ENCODE measurements at places on chromosomes 7 and 10.

DNA sequence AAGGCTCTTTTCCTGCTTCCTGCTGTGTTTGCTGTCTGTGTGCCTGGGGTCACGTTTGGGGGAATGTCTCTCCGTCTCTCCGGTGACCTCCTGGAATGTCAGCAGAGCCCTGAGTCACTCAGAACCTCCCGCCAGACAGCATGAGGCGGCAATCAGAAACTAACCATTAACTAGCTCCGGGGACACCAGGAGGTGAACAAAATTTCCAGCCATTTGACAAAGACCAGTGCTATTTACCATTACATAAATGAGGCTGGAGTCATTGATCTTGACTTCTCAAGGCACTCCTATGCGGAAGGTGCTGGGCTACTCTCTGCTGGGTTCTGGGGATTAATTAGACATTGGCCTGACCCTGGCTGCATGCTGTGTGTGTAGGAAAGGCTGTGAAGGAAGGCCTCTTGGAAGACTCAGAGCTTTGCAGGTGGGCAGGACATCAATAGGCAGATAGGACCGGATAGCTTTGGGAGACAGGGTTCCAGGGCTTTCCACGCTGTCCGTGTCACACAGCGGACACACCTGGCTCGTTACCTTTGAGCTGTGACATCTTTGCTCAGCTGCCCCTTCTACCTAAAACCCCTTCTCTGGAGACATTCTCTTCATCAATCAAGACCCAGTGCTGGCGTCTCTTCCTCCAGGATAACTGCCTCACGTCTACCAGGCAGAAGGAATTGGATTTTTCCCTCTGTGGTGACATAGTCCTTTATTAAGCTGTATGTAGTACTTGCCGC is 77.0 kb downstream of the PFKFB3 start:
- no peak for DNase-seq

DNA sequence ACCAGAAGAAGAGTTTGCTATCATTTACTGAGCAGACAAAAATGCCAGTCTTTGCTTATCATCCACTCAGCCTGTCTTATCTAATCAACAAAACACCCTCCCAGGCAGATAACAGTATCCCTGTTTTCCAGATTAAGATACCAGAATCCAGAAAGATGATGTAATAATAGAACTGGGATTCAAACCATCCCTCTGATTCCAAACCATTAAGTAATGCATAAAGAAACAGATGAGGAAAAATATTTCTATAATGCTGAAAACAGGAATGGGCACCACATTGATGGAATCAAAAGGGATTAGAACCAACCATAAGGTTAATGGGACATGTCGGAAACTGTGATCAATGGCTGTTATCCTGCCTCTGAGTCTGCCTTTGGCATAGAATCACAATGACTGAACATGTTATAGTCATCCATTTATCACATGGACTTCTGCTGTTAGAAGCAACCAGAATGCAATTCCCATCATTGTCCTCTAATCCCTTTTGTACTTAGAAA is 92.1 kb upstream of the RSU1 start:
- no peak for DNase-seq

GRCh38 chr7:55075464-55076021 is 56.7 kb downstream of the EGFR start:
- DNase-seq, result no peak

GRCh38 chr10:23046027-23046426 is 49.4 kb upstream of the MSRB2 start:
- DNase-seq, result no peak

DNA sequence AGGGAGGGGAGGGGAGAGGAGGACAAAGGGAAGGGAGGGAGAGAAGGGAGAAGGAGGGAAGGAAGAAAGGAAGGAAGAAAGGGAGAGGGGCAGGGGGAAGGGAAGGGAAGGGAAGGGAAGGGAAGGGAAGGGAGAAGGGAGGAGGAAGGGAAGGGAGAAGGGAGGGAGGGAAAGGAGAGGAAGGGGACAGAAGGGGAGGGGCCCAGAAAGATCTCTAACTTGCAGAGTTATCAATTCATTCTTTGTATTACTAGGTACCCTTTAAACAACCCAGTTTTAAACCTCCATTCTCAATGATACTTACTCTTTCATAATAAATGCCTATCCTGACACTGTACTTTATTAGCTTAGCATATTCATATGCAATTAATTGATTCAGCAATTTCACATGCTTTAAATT is 192.0 kb downstream of the ELMO1 start:
- no peak for DNase-seq

DNA sequence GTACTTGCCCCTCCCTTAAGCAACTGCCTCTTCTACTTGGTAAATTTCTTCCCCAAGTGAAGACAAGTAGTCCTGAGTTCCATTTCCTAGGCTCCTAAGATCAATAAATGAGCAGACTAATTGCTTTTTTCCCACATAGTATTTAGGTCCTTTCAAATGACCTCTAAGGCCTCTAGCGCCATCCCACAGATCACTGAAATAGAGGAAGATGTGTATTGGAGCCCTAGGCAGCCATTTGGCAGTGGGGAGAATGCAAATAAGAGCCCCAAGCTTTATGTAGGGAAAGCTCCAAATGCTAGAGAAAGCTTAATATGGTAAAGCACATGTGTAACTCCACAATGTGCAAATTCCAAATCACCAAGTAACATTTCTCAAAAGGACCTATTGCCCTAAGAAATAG is 316.5 kb upstream of the PHF14 start:
- no peak for DNase-seq

GRCh38 chr7:102412548-102412947 is 16.4 kb downstream of the PRKRIP1 start:
- no peak for DNase-seq

GRCh38 chr7:80082213-80082612 is 52.4 kb upstream of the GNAI1 start:
- no peak for DNase-seq

DNA sequence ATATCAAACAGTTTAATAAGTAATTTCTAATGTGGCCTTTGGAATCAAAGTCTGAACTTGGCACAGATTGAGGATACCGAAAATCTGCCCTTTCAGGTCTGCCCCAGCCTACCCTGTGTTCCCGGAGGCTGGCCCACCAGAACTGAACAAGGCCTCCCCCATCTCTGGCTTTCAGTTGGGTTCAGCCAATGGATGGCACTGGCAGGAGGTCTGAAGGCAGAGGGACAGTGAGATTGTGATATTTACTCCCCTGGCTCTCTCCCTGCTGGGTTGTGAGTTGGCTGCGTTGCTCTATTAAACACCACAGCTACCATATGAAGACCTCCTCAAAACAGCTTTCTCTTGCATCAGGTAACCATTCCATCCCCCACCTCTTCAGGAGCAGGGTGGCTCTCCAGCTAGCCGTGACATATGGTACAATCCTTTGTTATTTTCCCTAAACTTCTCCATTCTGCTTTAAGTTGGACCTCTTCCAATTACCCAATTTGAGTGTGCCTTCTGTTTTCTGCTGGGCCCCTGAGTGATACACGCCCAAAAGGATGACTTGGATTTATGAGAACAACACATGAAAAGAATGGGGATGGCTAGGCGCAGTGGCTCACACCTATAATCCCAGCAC is 28.1 kb downstream of the DNMBP start:
- DNase-seq, result no peak

DNA sequence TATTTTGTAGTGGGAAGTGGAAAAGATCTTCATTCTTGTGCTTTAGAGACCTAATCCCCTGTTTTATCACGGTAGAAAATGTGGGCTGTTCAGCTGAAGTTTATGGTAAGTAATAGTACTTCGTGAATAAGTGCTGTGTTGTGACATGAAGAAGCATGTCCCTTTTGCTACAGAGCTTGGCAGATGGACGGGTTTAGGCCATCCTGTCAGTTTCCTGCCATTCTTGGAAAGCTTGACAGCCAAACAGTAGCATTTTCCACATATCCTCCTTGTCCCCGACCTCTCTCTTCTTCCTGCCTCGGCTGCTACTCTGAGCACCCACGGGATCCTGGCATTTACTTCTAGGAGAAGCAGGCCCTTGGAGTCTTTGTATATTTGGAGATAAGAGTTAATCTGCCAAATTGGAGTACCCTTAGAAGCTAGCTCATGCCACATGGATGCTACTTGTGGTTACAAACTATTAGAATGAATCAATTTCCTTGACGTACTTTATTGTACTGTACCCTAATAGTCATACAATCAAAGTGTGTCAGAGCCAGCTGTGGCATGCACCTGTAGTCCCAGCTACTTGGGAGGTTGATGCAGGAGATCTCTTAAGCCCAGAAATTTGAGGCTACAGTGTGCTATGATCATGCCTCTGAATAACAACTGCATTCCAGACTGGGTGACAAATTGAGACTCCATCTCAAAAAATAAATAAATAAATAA is 39.2 kb downstream of the PNLIPRP3 start:
- no peak for DNase-seq

DNA sequence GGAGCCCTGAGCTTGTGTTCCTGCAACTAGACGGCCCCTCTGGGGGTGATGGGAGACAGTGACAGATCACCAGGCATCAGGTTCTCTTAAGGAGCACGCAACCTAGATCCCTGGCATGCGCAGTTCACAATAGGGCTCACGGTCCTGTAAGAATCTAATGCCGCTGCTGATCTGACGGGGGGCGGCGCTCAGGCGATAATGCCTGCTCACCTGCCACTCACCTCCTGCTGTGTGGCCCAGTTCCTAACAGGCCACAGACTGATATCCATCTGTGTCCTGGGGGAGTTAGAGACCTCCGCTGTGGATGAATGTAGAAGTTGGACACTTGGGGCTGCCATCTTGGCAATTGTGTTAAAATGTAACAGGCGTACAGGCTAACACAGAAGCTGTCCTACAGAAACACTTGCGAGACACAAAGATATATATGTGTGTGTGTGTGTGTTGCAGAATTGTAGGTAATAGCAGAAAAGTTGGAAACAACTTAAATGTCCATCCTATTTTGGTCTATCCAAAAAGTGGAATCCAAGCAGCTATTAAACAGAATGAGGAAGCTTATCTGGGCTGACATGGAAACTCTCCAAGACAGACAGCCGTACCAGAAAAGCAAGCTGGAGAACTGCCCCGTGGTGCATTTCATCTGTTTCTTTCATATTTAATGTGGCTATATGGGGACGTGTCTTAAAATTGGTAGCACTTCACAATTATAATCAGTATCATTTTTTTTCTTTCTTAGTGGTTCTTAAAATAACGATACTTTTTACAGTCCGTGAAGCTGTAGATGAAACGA is 82.8 kb downstream of the MKI67 start:
- DNase-seq, result no peak

DNA sequence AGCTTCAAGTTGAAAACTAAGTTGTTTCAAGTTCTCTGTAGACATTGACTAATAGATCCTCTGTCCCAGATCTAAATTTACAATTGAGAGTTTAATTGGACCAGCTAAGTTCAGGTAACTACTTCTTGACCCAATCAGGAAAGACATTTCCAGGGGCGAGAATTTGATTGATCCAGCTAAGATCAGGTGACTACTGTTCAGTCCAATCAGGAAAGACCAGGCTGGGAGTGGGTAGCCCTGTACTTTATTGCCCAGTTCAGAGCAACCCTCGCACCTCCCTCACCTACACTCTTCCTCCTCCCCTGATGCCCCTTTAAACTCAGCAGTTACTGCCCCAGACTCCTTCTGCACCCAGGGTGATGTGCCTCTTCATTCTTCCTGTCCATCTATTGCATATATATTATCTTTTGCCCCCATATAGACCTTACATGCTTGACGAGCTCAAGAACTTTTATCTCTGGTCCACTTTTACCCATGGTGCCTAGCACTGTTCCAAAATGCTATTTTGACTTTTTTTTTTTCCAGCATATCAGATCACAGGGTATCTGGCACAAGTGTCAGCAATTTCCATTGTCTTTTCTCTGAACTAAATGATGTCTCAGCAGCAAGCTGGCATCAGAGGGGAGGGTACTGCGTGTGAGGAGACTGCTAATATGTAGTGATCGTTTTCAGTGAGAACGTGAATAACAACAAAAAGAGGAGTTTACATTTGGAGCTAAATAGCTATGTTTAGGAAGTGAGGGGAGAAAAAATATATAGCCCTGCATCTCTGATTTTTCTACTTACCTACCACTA is 169.4 kb downstream of the KIAA1217 start:
- DNase-seq, result no peak

DNA sequence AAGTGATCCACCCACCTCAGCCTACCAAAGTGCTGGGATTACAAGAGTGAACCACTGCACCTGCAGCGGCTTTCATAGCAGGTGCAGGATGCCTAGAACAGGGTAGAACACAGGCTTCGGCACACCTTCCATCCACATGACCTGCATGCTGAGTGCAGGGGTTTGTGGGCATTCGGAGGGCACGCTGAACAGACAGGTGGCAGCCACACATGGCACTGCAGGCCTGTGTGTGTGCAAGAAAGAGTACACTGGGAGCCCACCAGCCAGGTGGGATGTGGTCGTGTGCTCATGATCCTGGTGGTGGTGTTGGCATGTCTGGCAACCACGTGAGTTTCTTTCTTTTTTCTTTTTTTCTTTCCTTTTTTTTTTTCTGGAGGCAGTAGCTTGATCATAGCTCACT is 38.4 kb downstream of the GRID2IP start:
- no peak for DNase-seq

- no peak for DNase-seq
Observed at GRCh38 chr10:6929148-6929830, 349.2 kb upstream of the PRKCQ start.

- no peak for DNase-seq
Observed at GRCh38 chr7:37191797-37192196, 256.9 kb downstream of the ELMO1 start.

- no peak for DNase-seq
Observed at GRCh38 chr10:19937989-19938388, 121.8 kb downstream of the PLXDC2 start.

GRCh38 chr7:36946401-36946739 is 222.1 kb upstream of the AOAH start:
- DNase-seq, result no peak

DNA sequence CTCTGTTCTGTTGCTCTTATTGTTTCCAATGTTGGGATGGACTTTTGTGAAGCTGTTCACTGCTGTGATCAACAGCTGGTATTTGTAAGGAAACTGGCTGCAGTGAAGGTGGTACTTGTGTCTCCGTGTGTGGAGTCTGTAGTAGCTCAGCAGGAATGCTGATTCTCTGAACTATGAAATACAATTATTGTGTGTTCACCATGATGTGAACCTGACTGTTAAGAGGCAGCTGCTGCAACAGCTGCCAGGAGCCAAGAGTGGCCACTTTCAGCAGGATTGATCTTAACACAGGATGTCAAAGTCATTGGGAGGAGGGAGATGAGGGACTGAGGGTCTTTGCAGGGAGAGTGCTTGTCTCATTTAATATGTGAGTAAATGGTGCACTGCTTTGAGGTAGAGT is 13.9 kb downstream of the VSTM2A start:
- no peak for DNase-seq

DNA sequence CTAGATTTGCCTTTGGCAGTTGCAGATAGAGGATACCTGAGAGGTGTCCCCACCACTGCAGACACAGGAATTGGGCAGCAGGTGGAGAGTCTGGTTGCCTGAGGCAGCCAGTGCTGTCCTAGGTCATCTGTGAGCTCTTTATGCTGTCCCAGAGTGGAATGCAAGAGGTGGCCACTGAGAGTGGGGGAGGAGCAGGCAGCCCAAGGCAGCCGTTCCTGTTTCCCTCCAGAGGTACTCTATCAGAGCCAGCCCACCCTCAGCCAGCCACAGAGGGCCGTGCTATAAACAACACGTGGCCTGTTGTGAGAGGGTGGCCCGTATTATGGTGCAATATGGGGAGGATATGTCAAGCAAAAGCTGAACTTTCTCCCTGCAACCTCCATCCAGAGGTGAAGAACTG is 8.5 kb downstream of the LRRC18 start:
- no peak for DNase-seq
